Activated naive CD4-positive, alpha-beta T cell treated with anti-CD3 and anti-CD28 coated beads for 36 hours (primary cell): ENCODE measurements at places on chromosomes 12 and 14. TPM values are rescaled to one million over a fixed set of nuclear protein-coding genes. Genes with fewer than 3 reads are reported as not detected.

DNA sequence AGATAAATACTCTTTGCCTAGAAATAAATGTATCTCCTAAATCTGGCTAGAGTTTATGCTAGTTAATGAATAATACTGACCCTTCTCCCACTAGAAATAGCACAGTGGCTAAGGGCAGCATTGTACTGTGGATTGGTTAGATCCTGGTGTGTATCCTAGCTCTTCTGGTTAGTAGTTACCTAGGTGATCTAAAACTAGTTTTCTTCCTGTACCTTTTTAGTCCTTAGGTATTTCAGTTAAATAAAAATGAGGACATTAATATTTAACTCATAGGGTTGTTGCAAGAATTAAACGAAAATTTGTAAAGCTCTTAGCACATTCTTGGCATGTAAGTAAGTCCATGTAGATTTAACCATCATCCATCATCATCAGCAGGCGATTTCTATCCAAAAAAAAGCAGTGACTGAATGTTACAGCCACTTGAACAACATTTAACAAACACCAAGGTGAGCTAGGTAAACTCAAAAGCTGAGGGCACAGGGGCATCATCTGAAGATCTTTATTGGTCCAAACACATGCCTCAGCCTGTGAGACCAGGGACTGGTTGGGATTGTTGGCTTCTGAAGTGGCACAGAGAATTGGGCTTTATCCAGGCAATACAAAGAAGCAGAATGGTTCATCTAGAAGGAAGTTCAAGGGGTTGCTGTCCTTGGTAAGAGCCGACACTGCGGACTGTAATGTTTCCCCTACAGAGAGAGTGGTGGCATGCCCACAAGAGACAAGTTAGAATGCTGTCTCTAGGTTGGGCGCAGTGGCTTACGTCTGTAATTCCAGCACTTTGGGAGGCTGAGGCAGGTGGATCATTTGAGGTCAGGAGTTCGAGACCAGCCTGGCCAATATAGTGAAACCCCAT is 100.8 kb downstream of the GAS2L3 start:
- H3K4me3 ChIP-seq: no peak overlapping the region
- no peaks in the 10 kb centered on the region for H3K36me3 ChIP-seq
- H3K27me3 ChIP-seq: peaks cover 13% of the 10 kb centered on the region
- no peak overlapping the region for H3K27ac ChIP-seq

The LRRIQ1 gene
- total RNA-seq: not detected

The DCAF5 gene
- 35.1 TPM for total RNA-seq

The SDR9C7 gene
- not detected for total RNA-seq

The CLEC4C gene
- total RNA-seq: not detected

The CHFR gene
- total RNA-seq: 32.8 TPM
